Esophagus muscularis mucosa (tissue), 4 donors: ENCODE measurements at places on chromosomes 1 and 21.
A peak's percentile ranks its signal among the peaks of the same experiment; 100 is the strongest.

- H3K4me3 ChIP-seq = no peak overlapping the region
- no peak overlapping the region for H3K27ac ChIP-seq
- H3K4me1 ChIP-seq = no peaks in the 10 kb centered on the region
- H3K27me3 ChIP-seq = no peaks in the 10 kb centered on the region
- DNase-seq = no peak
These were observed 16.5 kb downstream of the MIA3 start for GRCh38 chr1:222634180-222635013.

GRCh38 chr1:192609110-192610079, 26.6 kb upstream of the RGS13 start:
- no peaks in the 10 kb centered on the region for H3K36me3 ChIP-seq
- H3K4me1 ChIP-seq = peaks cover 26% of the 10 kb centered on the region
- DNase-seq = no peak
- H3K4me3 ChIP-seq = no peak overlapping the region
- H3K27me3 ChIP-seq = no peaks in the 10 kb centered on the region
- H3K27ac ChIP-seq = peak overlapping the region; percentile 44

- DNase-seq = peak; percentile 37
- H3K36me3 ChIP-seq = no peaks in the 10 kb centered on the region
- H3K27me3 ChIP-seq = no peaks in the 10 kb centered on the region
- H3K4me3 ChIP-seq = no peak overlapping the region
- H3K4me1 ChIP-seq = no peaks in the 10 kb centered on the region
- H3K27ac ChIP-seq = no peak overlapping the region
These were observed 76.1 kb upstream of the CNIH3 start for GRCh38 chr1:224539971-224540370.

- no peak overlapping the region for H3K4me3 ChIP-seq
- no peaks in the 10 kb centered on the region for H3K27me3 ChIP-seq
- H3K27ac ChIP-seq = no peak overlapping the region
- no peak for DNase-seq
These were observed 25.8 kb upstream of the GADD45A start for GRCh38 chr1:67659229-67659628.

- no peak overlapping the region for H3K4me3 ChIP-seq
- no peaks in the 10 kb centered on the region for H3K27me3 ChIP-seq
- DNase-seq = no peak
- H3K27ac ChIP-seq = no peak overlapping the region
- no peaks in the 10 kb centered on the region for H3K36me3 ChIP-seq
These were observed 252.3 kb downstream of the BRINP2 start for GRCh38 chr1:177423090-177423489.

DNA sequence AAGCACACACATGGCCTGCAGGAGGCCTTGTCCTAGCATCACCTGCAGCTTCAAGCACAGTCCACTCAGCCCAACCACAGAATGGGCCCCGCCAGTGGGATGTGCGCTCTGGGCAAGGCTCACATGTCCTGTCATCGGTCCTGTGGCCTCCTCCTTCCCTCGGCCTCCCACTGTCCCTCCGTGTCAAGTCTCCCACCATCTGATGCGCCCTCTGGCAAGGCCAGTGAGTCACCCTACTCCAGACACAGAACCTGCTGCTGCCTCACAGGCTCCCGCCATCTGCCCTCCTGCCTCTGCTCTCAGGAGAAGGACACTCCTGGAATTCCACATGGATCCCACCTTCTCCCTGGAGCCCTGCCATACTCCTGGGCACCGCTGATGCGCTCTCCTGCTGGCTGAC, 14.2 kb downstream of the KCNAB2 start:
- no peaks in the 10 kb centered on the region for H3K36me3 ChIP-seq
- peaks cover 17% of the 10 kb centered on the region for H3K4me1 ChIP-seq
- no peak overlapping the region for H3K27ac ChIP-seq

GRCh38 chr1:160149233-160149632, 2.2 kb upstream of the ATP1A4 start:
- H3K4me3 ChIP-seq = no peak overlapping the region
- H3K4me1 ChIP-seq = no peaks in the 10 kb centered on the region
- H3K27me3 ChIP-seq = no peaks in the 10 kb centered on the region
- no peak for DNase-seq

DNA sequence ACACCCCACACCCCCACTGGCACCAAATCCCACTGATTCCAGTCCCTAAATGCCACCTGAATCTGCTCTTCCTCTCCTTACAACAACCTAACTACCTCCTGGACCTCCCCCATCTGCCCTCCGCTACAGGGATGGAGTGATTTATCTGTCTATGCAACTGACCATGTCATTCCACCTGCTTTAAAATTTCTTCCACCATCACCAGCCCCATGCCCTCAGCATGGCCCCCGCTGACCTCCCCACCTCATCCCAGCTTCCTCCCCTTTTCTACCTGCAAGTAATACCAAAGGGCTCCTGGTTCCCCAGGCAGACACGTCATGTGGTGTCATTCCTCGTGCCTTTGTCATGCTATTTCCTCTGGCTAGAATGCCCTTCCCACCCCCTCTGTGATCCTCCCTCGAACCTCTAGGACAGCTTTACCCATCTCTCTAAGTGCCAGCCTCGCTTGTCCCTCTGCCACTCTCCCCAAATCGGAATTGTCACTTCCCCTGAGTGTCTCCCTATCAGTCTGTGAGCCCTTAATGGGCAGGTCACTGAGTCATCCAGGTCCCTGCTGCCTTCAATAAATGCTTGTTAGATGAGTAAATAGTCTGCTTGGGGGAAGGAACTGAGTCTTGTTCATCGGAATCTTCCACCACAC, 3.7 kb downstream of the GJB4 start:
- H3K4me3 ChIP-seq = no peak overlapping the region
- no peak for DNase-seq
- H3K27me3 ChIP-seq = no peaks in the 10 kb centered on the region
